ENCODE measurements at places on chromosomes 1 and 21. TPM values are rescaled to one million over a fixed set of nuclear protein-coding genes. Genes with fewer than 3 reads are reported as not detected.

Gene TCHHL1
- total RNA-seq = not detected

DNA sequence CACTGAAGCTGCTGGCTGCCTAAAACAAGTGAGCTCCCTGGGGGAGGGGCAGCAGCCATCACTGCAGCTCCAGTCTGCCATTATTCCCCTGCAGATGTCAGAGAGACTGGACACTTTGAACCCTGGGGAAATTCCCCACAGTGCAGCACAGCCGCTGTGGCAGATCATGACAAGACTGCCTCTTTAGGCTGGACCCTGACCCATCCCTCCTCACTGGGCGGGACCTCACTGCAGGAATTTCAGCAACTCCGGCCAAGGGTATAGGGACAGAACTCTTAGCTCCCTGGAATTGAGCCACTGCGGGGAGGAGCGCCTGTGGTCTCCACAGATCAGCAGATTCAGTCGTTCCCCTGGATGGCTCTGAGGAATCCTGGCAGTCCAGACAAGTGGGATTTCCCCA, 964.6 kb downstream of the BRINP3 start:
- no peak overlapping the region for H3K4me3 ChIP-seq
- H3K27me3 ChIP-seq = no peaks in the 10 kb centered on the region
- no peaks in the 10 kb centered on the region for H3K36me3 ChIP-seq

Gene BCL2L15
- 1.7 TPM for total RNA-seq

DNA sequence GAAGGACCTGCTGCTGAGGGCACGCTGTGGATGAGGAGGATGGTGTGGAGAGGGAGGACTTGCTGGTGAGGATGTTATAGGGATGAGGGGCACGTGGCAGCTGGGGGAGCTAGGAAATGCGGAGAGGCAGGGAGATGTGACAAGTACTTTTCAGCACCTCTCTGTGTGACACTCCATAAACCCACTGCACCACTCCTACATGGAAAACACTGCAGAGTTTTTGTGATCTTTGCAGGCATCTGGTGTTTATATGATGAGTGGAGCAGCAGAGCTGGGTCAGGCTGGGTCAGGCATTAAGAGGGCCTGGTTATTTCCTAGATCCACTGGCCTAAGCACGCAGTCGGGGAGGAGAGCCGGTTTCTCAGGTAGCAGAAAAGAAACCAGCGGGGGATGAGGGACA, 167.3 kb upstream of the COA6 start:
- no peaks in the 10 kb centered on the region for H3K27me3 ChIP-seq
- no peaks in the 10 kb centered on the region for H3K4me1 ChIP-seq
- DNase-seq = no peak
- H3K27ac ChIP-seq = no peak overlapping the region
- no peak overlapping the region for H3K4me3 ChIP-seq
- H3K36me3 ChIP-seq = no peaks in the 10 kb centered on the region

- no peak for DNase-seq
- no peaks in the 10 kb centered on the region for H3K27me3 ChIP-seq
- no peaks in the 10 kb centered on the region for H3K4me1 ChIP-seq
- H3K27ac ChIP-seq = no peak overlapping the region
- no peaks in the 10 kb centered on the region for H3K36me3 ChIP-seq
Observed at GRCh38 chr1:115210302-115210711, 121.0 kb upstream of the TSPAN2 start.

Gene MAB21L3
- not detected for total RNA-seq

Gene TRIM63
- not detected for total RNA-seq

- H3K4me1 ChIP-seq = no peaks in the 10 kb centered on the region
- H3K4me3 ChIP-seq = no peak overlapping the region
- H3K36me3 ChIP-seq = peaks cover 7% of the 10 kb centered on the region
- no peak for DNase-seq
Observed at GRCh38 chr1:26483980-26484379, 11.7 kb downstream of the HMGN2 start.

DNA sequence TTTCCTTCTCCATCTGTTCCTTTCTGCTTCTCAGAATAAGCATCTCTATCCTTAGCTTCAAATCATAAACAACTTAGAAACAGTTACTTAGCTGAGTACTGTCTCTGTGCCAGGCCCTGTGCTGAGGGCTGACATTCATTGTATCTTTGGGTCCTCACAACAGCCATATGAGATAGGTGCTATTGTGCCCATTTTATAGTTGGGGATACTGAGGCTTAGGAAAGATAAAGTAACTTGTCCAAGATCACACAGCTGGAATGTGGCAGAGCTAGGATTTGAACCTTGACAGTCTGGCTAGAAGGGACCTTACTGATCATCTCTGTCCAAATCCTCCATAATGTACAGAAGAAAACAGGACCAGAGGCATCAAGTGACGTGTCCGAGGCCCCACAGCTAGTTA, 25.0 kb downstream of the CD247 start:
- DNase-seq = no peak
- H3K27ac ChIP-seq = no peak overlapping the region
- H3K4me3 ChIP-seq = no peak overlapping the region
- H3K27me3 ChIP-seq = no peaks in the 10 kb centered on the region
- no peaks in the 10 kb centered on the region for H3K4me1 ChIP-seq

DNA sequence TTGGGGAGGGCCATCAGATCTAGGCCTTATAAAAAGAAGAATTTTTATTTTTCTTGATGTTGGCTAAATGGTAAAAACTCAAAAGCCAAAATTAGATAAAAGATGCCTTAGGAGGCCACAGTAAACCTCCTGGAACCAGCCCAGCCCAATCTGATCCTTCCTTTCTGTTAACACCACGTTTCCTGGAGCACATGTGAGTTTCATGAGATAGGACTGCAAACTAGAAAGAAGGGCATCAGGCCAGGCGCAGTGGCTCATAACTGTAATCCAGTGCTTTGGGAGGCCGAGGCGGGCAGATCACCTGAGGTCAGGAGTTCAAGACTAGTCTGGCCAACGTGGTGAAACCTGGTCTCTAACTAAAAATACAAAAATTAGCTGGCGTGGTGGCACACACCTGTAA, 6.7 kb downstream of the HSF2BP start:
- H3K27me3 ChIP-seq = no peaks in the 10 kb centered on the region
- no peaks in the 10 kb centered on the region for H3K4me1 ChIP-seq
- no peak for DNase-seq
- no peaks in the 10 kb centered on the region for H3K36me3 ChIP-seq
- H3K27ac ChIP-seq = no peak overlapping the region

GRCh38 chr1:220631238-220631815, 58.8 kb upstream of the C1orf115 start:
- H3K4me1 ChIP-seq = no peaks in the 10 kb centered on the region
- H3K4me3 ChIP-seq = no peak overlapping the region
- peaks cover 6% of the 10 kb centered on the region for H3K36me3 ChIP-seq
- DNase-seq = no peak

DNA sequence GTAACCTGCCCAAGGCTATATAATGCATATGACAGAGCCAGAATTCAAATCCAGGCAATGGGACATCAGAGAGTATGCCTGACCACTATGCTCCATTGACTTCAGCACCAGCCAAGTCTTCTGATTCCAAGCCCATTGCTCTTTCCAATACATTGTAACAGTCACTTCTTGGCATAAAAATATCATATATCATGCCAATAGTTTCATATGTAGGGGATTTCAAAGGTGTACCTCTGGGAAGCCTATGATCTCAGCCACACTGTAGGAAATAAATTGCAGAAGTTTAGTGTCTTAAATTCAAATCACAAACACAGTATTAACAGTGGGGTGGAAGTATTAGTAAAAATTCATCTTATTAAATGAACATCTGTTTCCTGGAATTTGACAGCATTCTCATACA, 30.0 kb upstream of the ROR1 start:
- no peak overlapping the region for H3K27ac ChIP-seq
- peaks cover 12% of the 10 kb centered on the region for H3K4me1 ChIP-seq
- no peaks in the 10 kb centered on the region for H3K36me3 ChIP-seq
- no peak overlapping the region for H3K4me3 ChIP-seq
- no peaks in the 10 kb centered on the region for H3K27me3 ChIP-seq
- DNase-seq = no peak

Gene SORT1
- total RNA-seq = 225 TPM

DNA sequence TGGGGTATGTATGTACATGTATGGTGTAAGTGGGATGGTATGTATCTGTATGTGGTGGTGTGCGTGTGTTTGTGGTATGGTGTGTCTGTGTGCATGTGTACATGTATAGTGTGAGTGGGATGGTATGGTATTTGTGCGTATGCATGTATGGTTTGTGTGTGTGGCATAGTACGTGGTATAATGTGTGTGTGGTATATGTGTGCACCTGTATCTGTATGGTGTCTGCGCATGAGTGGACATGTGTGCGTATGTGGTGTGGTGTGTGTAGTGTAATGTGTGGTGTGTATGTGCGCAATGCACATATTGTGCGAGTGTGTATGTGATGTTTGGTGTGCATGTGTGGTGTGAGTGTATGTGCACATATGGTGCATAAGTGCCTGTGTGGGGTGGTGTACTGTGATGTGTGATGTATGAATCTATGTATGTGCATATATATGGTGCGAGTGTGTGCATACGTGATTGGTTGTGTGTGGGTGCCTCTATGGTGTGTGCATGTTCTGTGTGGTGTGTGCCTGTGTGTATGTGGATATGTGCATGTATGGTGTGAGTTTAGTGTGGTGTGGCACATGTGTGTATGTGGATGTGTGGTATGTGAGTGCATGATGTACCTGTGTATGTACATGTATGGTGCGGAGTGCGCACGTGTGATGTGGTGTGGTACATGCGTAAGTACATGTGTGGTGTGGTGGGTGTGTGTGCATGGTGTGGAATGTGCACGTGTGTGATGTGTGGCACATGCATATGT, 38.8 kb downstream of the WDR4 start:
- no peak overlapping the region for H3K27ac ChIP-seq
- no peaks in the 10 kb centered on the region for H3K27me3 ChIP-seq
- H3K4me1 ChIP-seq = no peaks in the 10 kb centered on the region
- no peak for DNase-seq

DNA sequence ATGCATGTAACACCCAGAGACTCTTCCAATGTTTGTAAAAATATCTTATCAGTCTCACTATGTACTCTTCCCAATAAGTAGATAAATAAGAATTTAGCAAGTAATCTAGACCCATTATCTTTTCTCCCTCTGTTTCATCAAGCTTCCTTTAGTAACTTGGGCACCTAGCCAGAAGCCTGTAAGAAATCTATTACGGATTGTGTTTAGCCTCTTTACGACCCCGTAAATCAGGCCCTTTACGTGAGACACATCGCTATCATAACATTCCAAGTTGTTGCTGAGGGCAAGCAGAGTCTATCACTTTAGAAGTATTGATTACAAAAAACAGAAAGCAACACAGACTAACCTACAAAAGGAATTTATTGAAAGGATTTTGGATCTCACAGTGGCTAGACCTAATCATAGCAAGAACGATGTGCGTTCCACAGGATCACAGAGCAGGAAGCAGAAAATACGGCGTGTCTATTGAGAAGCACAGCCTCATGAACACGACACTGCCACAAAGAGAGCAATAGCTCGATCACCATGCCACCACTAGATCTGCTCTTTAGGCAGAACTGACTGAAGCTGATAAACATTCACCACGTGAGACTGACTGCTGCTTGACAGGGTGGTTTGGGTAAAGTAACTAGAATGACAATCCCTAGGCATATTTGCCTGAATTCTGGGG, 922.1 kb downstream of the AMY1C start:
- H3K36me3 ChIP-seq = no peaks in the 10 kb centered on the region
- H3K4me1 ChIP-seq = no peaks in the 10 kb centered on the region
- H3K4me3 ChIP-seq = no peak overlapping the region
- no peaks in the 10 kb centered on the region for H3K27me3 ChIP-seq
- H3K27ac ChIP-seq = no peak overlapping the region

DNA sequence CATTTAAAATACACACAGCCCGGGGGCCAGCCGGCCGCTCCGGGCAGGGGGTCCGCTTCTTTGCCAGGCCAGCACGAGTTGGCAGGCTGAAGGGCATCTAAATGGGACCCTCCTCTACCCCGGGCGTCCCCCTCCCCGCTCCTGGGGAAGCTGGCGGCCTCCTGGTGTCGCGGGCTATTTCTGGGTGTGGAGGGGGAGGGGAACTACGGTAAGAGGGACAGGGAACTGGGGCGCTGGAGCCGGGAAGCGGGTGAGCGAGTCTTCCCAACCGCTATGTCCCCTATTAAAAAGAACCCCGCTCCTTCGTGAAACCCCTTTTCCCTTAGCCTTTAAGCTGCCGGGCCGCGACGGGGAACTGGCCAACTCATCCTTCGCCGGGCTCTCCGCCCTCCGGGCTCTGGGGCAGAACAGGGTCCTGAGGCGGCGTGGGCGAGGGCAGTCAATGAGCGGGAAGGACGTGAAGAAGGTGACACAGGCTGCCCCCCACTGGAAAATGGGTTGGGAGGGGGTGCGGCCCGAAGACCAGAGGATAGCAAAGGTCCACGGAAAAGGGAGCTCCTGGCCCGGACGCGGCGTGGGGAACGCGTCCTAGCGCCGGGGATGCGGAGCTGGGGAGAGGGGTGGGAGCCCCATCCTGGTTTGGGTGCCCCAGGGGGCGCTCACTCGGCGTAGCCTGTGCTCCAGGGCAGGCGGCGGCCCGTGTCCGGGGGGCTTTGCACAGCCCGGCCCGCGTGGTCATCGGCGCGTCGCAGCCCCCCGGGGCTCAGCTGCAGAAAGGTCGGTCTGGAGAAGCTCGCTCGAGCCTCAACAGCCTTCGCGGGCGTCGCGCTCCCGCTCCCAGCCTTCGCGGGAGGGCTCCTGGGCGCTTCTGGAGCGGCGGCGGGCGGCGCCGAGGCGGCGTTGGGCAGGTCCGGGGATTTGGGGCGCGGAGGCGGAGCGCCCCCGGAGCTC, 544 bp downstream of the PPM1J start:
- H3K27ac ChIP-seq = no peak overlapping the region
- H3K4me1 ChIP-seq = peaks cover 23% of the 10 kb centered on the region
- DNase-seq = no peak
- no peaks in the 10 kb centered on the region for H3K27me3 ChIP-seq
- H3K36me3 ChIP-seq = no peaks in the 10 kb centered on the region

- no peaks in the 10 kb centered on the region for H3K27me3 ChIP-seq
- H3K4me3 ChIP-seq = no peak overlapping the region
- H3K36me3 ChIP-seq = no peaks in the 10 kb centered on the region
- H3K4me1 ChIP-seq = no peaks in the 10 kb centered on the region
Observed at GRCh38 chr1:198437332-198437731, 103.1 kb downstream of the ATP6V1G3 start.

Gene HTR6
- total RNA-seq = not detected

GRCh38 chr1:219085082-219085481, 88.6 kb upstream of the LYPLAL1 start:
- no peak overlapping the region for H3K27ac ChIP-seq
- no peak overlapping the region for H3K4me3 ChIP-seq
- no peaks in the 10 kb centered on the region for H3K4me1 ChIP-seq
- H3K36me3 ChIP-seq = no peaks in the 10 kb centered on the region

- no peak overlapping the region for H3K4me3 ChIP-seq
- peaks cover 46% of the 10 kb centered on the region for H3K36me3 ChIP-seq
- DNase-seq = no peak
- peaks cover 12% of the 10 kb centered on the region for H3K4me1 ChIP-seq
Observed at GRCh38 chr21:36044056-36044455, 16.3 kb downstream of the SETD4 start.

- no peak for DNase-seq
- H3K4me1 ChIP-seq = peaks cover 20% of the 10 kb centered on the region
- no peaks in the 10 kb centered on the region for H3K27me3 ChIP-seq
Observed at GRCh38 chr1:88730995-88731394, 46.9 kb downstream of the PKN2 start.
